ENCODE measurements at places on chromosomes 3 and 15. TPM values are rescaled to one million over a fixed set of nuclear protein-coding genes. Genes with fewer than 3 reads are reported as not detected.
A peak's percentile ranks its signal among the peaks of the same experiment; 100 is the strongest.

The RTP3 gene
- total RNA-seq: not detected

The LOXL1 gene
- 19.4 TPM for total RNA-seq

The IGF1R gene
- total RNA-seq: 95.2 TPM

The COL6A5 gene
- not detected for total RNA-seq

The COX17 gene
- 3.1 TPM for total RNA-seq

The EXD1 gene
- not detected for total RNA-seq

The MAGEL2 gene
- 0.29 TPM for total RNA-seq

DNA sequence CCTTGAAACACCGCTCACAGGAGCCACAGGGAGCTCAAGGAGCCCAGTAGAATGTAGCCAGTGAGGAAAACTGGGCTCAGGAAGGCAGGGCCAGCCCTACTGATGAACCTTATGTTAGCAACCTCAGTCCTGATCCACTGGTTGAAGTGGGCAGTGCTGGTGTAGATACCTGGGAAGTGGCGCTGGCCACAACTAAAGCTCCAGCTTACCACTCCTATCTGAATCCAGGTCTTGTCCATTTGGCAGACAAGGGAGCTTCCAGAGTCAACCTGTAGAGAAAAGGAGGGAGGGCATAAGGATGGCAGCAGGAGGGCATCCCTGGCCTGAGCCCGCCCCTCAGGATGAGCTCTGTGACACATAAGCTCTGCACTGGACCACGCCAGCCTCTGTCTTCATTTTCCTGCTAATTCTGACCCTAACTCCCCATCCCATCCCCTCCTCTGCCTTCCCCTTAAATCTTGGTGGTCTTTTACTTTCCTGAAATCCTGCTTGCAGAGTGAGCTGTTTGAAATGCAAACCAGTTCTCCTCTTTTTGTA lies 2.1 kb upstream of the PRSS50 start:
- no peaks in the 10 kb centered on the region for H3K4me1 ChIP-seq
- DNase-seq: no peak
- H3K4me3 ChIP-seq: no peak overlapping the region
- H3K36me3 ChIP-seq: no peaks in the 10 kb centered on the region

GRCh38 chr15:94282269-94283250 lies 51.2 kb downstream of the MCTP2 start:
- no peaks in the 10 kb centered on the region for H3K4me1 ChIP-seq
- H3K27ac ChIP-seq: no peak overlapping the region
- no peak overlapping the region for H3K4me3 ChIP-seq
- H3K36me3 ChIP-seq: no peaks in the 10 kb centered on the region
- no peaks in the 10 kb centered on the region for H3K27me3 ChIP-seq

DNA sequence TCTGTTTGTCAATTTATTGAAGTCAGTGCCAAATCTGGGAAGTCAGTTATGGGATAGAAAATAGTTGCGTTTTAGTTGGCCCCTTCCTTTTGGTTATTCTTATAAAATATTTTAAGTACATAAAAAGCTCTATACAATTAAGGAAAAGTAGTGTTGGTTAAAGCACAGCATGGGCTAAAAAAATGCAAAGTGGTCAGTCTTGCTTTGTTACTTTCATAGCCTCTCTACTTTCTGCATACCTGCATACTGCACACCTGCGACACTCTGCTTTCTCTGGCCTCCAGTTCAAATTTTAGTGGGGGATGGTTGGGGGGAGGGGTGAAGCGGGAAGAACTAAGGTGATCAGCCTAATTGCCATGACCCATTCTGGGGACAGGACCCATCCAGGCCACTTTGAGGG lies 21.8 kb upstream of the SHC4 start:
- no peak overlapping the region for H3K27ac ChIP-seq
- H3K36me3 ChIP-seq: no peaks in the 10 kb centered on the region
- no peaks in the 10 kb centered on the region for H3K27me3 ChIP-seq
- H3K4me3 ChIP-seq: no peak overlapping the region
- DNase-seq: no peak

GRCh38 chr15:60544581-60545264 lies 65.8 kb upstream of the ICE2 start:
- no peak overlapping the region for H3K27ac ChIP-seq
- no peak overlapping the region for H3K4me3 ChIP-seq
- no peak for DNase-seq

DNA sequence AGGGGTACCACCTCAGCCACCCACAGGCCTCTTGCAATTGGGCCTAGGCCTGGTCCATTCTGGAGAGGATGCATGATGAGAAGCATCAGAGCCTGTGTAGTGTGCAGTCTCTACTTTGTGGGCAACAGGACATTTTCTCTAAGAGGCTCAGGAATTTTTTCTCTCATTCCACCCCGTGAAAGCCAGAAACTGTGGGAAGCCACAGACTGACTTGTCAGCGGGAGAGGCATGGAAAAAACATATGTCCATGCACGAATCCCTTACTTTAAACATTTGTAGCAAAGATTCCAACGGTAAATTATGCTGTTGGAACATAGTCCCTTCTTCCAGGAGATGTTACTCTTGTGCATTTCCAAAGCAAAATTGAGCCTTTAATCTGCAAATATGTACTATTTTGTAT lies 196.5 kb downstream of the KLHL25 start:
- H3K36me3 ChIP-seq: no peaks in the 10 kb centered on the region
- peaks cover 4% of the 10 kb centered on the region for H3K4me1 ChIP-seq
- H3K27me3 ChIP-seq: no peaks in the 10 kb centered on the region
- H3K27ac ChIP-seq: peak overlapping the region; percentile 66
- DNase-seq: no peak

DNA sequence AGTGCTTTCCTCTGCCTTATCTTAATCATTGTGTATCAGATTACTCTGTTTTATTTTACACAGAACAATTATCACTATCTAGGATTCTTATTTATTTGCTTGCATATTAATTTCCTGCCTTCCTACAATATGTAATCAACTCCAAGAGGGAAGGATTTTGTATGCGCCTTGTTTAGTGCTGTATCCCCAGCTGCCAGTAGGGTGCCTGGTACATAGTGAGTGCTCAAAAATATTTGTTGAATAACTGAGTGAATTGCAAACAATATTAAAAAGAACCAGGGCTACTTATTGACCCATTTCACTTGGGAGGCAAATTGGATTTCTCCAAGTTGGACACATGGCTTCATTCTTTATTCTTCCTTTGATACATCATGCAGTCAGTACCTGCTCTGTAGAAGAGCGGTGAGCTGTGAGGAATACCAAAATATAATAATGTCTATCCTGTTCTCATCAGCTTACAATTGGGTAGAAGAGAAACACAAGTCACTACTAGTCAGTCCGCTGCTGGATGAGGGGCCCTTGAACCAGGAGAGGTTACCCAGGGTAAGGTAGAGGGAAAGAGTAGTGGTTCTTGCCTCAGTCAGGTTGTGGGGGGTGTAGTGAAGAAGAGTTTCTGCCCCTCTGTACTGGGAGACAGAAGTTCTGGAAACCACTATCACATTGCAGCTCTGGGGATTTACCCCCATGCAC lies 233.9 kb upstream of the ZBTB20 start:
- H3K36me3 ChIP-seq: no peaks in the 10 kb centered on the region
- H3K4me3 ChIP-seq: no peak overlapping the region
- H3K27me3 ChIP-seq: no peaks in the 10 kb centered on the region

- H3K27ac ChIP-seq: no peak overlapping the region
- no peaks in the 10 kb centered on the region for H3K27me3 ChIP-seq
- no peak overlapping the region for H3K4me3 ChIP-seq
- no peaks in the 10 kb centered on the region for H3K4me1 ChIP-seq
Measured at GRCh38 chr3:183897606-183898005, 12.9 kb upstream of the PARL start.

DNA sequence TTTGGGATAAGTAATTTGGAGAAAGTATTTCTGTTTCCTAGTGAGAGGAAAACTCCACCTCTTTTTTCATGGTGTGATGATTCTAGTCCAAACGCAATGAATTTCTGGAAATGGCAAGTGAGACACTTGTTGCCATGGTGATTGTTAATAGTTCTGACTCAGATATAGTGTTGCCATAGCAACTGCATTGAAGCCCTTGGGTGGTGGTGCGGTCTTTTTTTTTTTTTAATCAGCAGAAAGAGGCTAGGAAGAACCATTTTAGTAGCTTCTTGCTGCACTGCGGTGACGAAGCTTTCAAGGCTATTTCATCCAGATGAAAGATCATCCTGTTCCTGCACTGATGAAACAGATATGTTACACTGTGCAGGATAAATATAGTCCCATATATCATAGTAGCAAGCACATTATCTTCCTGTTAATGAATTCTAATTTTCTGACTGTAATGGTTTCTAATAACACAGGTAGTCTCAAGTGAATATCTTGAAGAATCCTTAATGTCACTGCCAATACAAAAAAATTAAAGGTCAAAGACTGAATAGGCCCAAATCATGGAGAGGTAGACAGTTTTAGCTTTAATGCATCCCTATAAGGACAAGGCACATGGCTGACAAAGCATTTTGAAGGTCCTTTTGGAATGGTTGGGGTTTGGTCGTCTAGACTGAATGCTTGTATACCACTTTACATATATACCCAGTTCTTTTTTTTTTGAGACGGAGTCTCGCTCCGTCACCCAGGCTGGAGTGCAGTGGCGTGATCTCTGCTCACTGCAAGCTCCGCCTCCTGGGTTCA lies 125.1 kb upstream of the ZBTB20 start:
- no peak overlapping the region for H3K4me3 ChIP-seq
- no peak overlapping the region for H3K27ac ChIP-seq
- H3K4me1 ChIP-seq: no peaks in the 10 kb centered on the region
- H3K36me3 ChIP-seq: no peaks in the 10 kb centered on the region
- H3K27me3 ChIP-seq: no peaks in the 10 kb centered on the region

- H3K36me3 ChIP-seq: no peaks in the 10 kb centered on the region
- no peak overlapping the region for H3K27ac ChIP-seq
- no peak overlapping the region for H3K4me3 ChIP-seq
- DNase-seq: no peak
- H3K27me3 ChIP-seq: no peaks in the 10 kb centered on the region
- no peaks in the 10 kb centered on the region for H3K4me1 ChIP-seq
Measured at GRCh38 chr3:167304077-167304476, 76.0 kb downstream of the ZBBX start.

GRCh38 chr15:64197425-64197824 lies 34.6 kb upstream of the PPIB start:
- no peak overlapping the region for H3K4me3 ChIP-seq
- peak overlapping the region; percentile 41 for H3K27ac ChIP-seq
- H3K4me1 ChIP-seq: no peaks in the 10 kb centered on the region
- DNase-seq: no peak

DNA sequence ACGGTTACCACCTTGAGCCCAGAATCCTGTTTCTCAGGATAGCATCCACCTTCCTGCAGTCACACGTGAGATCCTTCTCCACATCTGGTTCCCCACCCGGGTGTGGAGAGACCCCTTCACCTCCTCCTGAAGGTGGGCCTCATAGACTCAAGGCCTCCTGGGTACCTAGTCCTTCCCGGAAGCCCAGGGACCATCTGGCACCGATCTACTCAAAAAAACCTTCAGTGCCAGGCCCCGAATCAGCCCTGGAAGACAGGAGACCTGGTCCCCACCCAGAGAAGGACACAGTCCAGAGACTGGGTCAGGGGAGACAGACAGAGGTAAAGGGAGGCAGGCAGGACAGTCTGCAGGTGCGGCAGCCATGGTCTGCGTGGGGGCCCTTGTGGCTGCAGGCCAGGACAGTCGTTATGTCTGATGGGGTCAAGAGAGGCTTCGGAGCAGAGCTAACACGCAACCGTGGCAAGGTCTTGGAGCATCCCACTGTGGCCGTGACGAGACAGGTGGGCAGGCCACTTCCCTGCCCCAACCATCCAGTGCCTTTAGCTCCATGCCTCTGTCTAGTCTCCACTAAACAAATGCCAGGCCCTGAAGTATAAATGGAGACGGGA lies 112.2 kb upstream of the ABHD17C start:
- no peaks in the 10 kb centered on the region for H3K4me1 ChIP-seq
- no peaks in the 10 kb centered on the region for H3K36me3 ChIP-seq
- H3K4me3 ChIP-seq: no peak overlapping the region
- H3K27me3 ChIP-seq: no peaks in the 10 kb centered on the region

DNA sequence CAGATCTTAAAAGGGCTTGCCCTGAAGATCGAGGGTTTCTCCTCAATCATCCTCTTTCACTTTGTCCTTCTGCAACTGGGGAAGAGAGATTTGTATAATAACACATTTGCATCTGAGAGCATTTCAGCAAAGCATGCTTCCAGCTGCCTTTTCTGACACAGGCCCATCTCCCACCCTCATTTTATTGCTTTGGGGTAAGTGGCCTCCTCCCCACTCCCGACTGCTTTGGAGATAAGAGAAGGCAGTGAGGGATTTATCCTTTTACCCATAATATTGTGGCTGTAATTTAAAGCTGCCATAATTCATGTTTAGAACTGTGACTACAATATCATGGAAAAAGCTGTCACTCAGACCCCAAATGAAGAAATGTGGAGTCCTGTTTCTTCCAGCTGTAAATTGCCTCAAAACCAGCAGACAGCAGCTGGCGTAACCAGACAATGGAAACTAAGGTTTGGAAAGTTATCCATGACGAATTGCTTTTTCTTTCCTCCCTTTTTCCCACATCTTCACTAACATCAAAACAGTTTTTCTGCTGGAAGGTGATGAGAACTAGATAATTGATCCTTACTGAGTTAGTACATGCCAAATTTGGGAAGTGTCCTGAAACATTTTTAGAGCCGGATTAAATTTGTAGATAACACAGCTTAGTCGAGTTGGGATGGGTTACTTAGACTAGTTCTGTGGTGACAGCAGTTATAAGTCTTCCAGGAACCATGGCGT lies 104.2 kb upstream of the PFN2 start:
- peak overlapping the region; percentile 3 for H3K4me3 ChIP-seq
- H3K27me3 ChIP-seq: no peaks in the 10 kb centered on the region
- DNase-seq: peak; percentile 23
- H3K4me1 ChIP-seq: no peaks in the 10 kb centered on the region

GRCh38 chr3:14320219-14320618 lies 82.2 kb upstream of the SLC6A6 start:
- no peak overlapping the region for H3K4me3 ChIP-seq
- DNase-seq: no peak
- no peak overlapping the region for H3K27ac ChIP-seq
- H3K4me1 ChIP-seq: no peaks in the 10 kb centered on the region
- H3K36me3 ChIP-seq: no peaks in the 10 kb centered on the region

GRCh38 chr3:4504340-4505261 lies 11.5 kb downstream of the ITPR1 start:
- H3K36me3 ChIP-seq: no peaks in the 10 kb centered on the region
- H3K27ac ChIP-seq: peak overlapping the region; percentile 73
- H3K27me3 ChIP-seq: no peaks in the 10 kb centered on the region
- peak; percentile 59 for DNase-seq
- H3K4me1 ChIP-seq: peaks cover 14% of the 10 kb centered on the region
- H3K4me3 ChIP-seq: peak overlapping the region; percentile 17

GRCh38 chr15:67479781-67480505 lies 41.0 kb upstream of the C15orf61 start:
- H3K27me3 ChIP-seq: no peaks in the 10 kb centered on the region
- H3K36me3 ChIP-seq: no peaks in the 10 kb centered on the region
- H3K27ac ChIP-seq: no peak overlapping the region
- no peak for DNase-seq
- no peak overlapping the region for H3K4me3 ChIP-seq

DNA sequence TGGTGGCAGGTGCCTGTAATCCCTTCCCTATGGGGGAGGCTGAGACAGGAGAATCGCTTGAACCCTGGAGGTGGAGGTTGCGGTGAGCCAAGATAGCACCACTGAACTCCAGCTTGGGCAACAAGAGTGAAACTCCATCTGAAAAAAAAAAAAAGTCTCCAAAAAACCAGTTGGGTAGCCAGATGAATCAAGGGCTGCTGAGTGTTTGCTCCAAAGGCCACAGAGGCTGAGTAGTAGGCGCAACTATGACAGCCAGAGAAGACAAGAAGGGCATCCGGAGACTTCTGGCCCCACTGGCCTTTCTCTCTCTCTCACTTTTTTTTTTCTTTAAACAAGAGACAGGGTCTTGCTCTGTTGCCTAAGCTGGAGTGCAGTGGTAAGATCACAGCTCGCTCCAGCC lies 131.8 kb downstream of the SMAD6 start:
- no peaks in the 10 kb centered on the region for H3K27me3 ChIP-seq
- no peaks in the 10 kb centered on the region for H3K36me3 ChIP-seq
- H3K4me1 ChIP-seq: no peaks in the 10 kb centered on the region
- DNase-seq: no peak
- no peak overlapping the region for H3K27ac ChIP-seq
- H3K4me3 ChIP-seq: no peak overlapping the region
